ENCODE measurements at places on chromosomes 5 and 9.

GRCh38 chr5:149959406-149960236 lies 937 bp upstream of the SLC26A2 start:
- DNase-seq: peak; percentile 74

DNA sequence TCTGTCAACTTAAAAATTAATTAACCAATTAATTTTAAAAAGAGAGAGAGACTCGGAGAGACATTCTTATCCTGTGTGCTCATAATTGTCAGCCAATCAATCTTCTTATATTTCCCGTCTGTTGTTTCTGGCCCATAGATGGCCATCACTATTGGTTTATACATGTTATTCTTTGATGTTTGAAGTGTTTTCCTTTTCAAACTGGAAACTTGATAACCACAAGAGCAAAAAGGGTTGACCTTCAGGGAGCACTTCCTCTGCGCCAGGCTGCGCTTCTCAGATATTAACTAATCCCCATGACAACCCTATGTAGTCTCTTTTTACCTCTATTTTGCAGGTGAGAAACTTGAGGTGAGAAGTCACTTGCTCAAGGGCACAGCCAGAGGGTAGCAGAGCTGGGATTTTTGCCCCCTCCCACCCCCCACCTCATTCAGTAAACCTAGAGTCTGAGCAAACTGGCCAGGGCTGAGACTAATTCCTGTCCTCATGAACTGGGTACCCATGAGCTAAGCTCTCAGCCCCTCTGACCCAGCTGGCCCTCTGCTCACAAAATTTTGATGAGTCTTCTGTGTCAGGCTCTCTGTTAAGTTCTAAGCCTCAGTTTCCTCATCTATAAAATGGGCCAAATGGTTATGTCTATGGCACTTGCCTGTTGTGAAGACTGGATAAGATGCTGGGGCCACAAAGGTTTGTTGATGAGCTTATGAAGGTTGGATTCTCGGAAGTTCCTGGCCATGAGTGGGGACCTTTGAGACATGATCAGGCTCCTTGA lies 86.0 kb upstream of the SH3PXD2B start:
- DNase-seq: no peak

GRCh38 chr5:73233461-73234203 lies 60.6 kb downstream of the TMEM174 start:
- DNase-seq: no peak

GRCh38 chr9:93918061-93918460 lies 37.1 kb downstream of the BARX1 start:
- DNase-seq: no peak

GRCh38 chr5:145936401-145937131 lies at the start of gene SH3RF2:
TSS of gene SH3RF2 (plus strand) at chr5:145936578. CDS start at chr5:145937929, 1,351 bp downstream.
- DNase-seq: peak; percentile 60

DNA sequence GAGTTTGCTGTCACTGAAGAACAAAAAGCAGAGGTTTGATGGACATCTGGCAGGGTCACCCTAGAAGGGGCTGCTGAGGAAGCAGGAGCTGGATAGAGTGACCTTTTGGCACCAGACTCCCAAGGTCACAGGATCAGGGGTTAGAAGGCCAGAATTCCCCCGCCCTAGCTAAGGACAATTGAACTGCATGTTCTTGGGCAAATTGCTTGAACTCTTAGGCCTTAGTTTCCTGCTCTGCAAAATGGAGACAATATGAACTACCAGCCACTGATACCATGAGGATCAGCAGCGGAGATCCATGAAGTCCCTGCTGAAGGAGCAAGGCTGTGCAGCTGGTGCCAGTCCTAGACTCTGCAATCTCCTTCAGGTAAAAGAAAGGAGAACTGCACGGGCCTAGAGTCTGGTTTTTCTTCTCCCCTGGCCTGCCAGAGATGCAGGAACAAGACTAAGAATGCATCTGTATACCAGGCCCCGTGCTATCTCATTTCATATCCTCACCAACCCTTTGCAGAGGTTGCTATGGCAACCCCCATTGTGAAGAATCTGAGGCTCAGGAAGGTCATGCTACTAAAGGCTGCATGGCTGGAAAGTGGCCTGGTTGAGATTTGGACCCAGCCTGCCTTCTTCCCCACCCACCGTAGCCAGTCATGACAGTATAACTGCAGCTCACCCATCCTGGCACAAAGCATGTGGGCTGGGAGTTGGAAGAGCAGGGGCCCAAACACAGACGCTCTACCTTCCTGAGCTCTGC lies 33.7 kb downstream of the CAMK2A start:
- no peak for DNase-seq

DNA sequence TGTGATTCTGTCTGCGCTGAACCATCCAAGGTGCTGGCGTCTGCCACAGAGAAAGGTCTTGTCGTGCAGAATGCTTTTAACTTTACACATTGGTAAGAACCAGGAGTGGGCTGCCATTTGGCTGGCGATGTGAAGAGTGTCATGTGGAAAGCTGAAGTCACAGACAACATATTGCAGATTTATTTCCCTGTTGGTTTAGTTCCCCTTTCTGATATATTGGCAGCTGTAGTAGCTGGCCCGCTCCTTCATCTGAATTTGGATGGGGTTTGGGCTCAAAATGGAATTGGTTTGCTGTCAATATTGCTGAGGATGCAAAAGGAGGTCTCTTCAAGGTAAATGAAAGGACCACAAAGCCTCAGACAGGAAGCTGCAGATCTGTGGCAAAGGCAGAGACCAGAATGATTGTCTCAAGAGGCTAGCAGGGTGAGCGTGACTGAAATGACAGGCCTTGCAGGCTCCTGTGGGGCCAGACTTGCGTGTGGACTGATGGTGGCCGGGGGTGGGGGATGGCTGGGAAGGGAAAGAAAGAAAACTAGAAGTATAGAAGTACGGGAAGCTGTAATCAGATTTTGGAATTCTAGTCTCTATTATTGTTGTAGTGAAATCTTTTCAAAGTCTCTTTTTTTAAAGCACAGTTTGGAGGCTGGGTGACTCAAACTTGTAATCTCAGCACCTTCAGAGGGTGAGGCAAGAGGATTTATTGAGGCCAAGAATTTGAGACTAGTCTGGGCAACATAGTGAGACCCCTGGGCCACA lies 25.1 kb upstream of the CD180 start:
- DNase-seq: no peak

DNA sequence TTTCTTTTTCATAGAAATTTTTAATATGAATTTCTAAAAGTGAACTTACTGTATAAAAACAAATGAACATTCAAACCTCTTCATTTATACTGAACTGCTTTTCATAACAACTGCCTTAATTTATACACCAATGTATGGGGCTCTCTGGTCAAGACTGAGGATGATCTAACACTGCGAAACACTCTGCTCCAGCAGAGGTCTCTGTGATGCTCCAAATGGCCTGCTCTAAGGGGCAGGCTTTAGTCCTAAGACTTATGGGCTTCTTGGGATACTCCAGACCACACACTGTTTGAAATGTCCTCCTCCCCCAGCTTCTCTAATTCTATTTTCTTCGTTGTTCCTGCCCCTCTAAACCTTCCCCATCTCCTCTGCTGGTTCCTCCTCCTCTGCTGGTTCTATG lies 58.5 kb downstream of the LIFR start:
- DNase-seq: peak; percentile 25

- DNase-seq: no peak
Observed at GRCh38 chr5:13253111-13253510, 691.4 kb downstream of the DNAH5 start.

GRCh38 chr5:27124590-27124989 lies 86.2 kb upstream of the CDH9 start:
- DNase-seq: peak; percentile 44

DNA sequence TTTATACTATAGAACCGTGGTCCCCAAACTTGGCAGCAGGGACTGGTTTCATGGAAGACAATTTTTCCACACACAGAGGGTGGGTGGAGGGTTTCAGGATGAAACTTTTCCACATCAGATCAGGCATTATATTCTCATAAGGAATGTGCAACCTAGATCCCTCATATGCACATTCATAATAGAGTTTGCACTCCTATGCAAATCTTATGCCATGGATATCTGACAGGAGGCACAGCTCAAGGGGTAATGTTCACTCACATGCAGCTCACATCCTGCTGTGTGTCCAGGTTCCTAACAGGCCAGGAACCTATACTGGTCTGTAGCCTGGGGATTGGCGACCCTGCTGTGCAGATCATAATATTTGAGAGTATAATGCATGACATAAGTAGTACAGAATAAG lies 1802.2 kb upstream of the ACO1 start:
- DNase-seq: no peak

DNA sequence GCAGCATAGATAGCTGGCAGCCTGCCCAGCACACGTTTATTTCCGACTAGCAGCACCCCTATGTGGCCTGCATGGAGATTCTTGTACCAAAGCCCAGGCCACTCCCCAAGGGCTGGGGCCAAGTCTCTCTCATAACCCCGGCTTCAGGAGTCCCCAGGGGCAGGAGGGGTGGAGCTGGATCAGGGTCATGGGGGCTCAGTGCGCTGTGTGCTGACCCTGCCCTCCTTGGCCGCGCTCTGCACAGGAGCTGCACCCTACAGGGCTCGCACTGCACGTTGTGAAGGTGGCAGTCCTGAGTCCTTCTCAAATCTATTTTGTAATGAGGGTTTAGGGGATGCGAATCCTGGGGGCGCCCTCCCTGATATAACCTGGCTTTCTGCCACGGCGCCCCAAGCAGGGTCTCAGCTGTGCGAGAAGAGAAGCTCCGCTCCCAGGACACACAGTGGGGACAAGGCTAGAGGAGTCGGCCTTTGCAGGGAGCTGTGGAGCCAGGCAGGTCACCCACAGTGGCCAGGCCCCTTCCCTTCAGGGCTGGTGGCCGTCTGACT lies 28.6 kb downstream of the NKD2 start:
- DNase-seq: no peak

DNA sequence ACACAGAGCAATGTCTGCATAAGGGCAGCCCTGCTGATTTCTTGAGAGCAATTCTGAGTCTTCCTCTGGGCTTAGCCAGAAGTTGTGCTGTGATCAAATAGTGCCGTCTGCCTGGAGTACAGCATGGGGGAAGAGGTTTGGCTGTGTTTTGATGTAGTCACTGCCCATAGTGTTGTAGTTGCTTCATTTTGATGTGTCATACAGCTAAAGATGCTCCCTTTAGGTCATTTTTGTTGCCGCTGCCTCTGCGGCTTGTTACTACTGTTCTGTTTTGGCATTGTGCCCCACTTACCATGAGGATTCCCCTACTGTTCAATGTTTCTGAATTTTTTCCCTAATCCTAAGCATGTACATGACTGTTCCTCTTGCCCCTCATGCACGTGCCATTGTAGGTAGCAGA lies 23.0 kb downstream of the SLC36A1 start:
- DNase-seq: peak; percentile 88

DNA sequence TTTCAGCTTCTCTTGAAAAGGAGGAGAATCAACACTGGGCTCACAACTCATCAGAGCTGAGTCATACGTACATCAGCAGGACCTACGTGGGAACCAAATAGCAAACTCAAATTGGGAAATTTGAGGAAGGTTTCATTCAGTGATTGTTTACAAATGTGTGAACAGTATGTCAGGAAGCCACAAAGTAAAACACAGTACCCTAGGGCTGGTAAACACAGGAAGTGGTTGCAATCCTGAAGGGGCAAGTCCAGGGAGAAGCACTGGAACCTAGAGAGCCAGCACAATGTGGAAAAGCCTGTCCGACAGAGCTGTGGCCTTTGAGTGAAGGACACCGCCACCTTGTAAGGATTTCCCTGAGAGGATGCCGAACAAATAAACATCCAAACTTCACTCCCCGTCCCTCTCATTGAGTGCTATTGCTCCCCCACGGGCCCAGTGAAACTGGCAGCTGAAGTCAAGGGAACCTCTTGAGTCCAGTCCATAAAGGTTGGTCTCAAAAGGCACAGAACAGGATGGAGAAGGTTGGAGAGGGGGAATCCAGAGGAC lies 26.7 kb upstream of the RICTOR start:
- DNase-seq: peak; percentile 99

DNA sequence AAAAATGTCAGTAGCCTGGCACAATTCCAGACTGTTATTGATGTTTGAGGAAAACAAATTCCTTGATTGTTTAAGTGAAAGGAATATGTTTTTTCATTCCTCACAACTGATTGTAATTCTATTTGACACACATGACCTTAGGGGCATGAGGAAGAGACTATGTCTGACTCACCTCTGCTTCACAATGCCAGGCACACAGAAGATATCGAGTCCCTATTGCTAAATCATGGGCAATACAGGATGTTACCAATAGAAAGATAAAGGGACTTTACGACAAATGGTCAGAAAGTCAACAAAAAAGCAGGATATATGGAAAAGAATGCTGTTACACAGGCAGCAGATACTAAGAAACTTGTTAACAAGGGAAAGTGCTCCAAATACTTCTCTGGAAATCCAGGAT lies 1903.5 kb downstream of the EFNA5 start:
- DNase-seq: no peak

DNA sequence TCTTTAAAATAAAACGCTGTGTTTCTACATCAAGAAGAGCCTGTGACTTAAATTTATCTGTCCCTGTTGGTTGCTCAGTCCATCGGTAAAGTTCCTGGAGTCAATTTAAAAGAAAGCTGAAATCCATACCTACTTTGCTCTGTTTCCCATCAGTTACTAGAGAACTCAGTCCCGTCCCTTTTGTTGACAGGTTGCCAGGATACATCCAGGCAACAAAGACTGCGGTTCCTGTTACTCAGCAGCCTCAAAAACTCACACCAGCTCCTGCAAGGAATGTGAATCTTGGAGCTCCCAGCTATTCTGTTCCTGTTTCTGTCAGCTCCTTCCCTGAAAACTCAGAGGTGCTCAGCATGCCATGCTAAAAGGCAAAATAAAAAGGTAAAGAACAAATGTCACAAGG lies at the start of gene ZNF474:
ZNF474 (plus strand) TSS at position 241 of the 400 bp plus-strand sequence. CDS start 22,445 bp downstream, outside the sequence.
- DNase-seq: peak; percentile 92

DNA sequence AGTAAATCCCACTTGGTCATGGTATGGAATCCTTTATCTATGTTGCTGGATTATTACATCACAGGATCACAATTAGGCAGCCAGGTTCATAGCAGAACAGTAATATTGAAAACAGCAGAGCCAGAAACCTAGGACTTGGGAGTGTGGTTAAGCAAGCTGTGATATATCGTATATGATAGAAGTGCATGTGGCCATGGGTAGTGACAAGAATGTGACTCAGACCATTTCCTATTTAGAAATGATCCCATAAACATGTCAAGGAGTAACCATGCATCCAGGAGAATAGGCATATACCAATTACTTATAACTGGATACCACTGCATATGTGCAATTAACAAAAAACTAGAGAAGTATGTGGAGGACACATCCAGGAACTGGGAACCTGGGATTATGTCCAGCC lies 31.2 kb downstream of the AMBP start:
- peak; percentile 39 for DNase-seq

GRCh38 chr9:98159790-98160189 lies 32.6 kb downstream of the CORO2A start:
- no peak for DNase-seq

DNA sequence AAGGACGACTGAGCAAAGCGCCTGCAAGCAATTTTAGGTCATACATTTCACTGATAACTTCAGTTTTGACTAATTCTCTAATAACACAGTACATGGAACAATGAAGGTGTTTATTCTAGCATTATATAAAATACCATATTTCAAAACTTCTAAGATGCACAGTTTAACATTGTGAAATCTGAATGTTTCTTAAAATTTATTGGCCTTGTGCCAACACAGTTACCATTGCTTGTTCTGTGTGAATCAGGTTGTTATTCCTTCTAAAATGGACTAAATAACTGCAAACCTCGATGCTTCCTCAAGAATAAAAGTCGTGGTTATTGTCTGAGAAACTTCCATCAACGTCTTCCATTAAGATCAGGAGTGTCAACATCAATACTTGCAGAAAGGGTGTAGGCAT lies 8.0 kb downstream of the MCC start:
- DNase-seq: no peak

GRCh38 chr5:87674235-87674634 lies 261.5 kb upstream of the CCNH start:
- no peak for DNase-seq

Data from HCEC 1CT (cell line).